ENCODE measurements at places on chromosomes 2 and 18. TPM values are rescaled to one million over a fixed set of nuclear protein-coding genes. Genes with fewer than 3 reads are reported as not detected.

UGT1A3 gene
- not detected for total RNA-seq

COBLL1 gene
- 9.2 TPM for total RNA-seq

CYTIP gene
- total RNA-seq = 3.8 TPM

TDRD15 gene
- not detected for total RNA-seq

KCNE4 gene
- total RNA-seq = 3.1 TPM

HAAO gene
- total RNA-seq = 3.5 TPM

GEN1 gene
- total RNA-seq = 3.5 TPM

PGAP1 gene
- total RNA-seq = 12.5 TPM

HOXD3 gene
- not detected for total RNA-seq

KCNG2 gene
- total RNA-seq = 0.15 TPM

DYNAP gene
- total RNA-seq = not detected

DPYSL5 gene
- total RNA-seq = not detected

C1GALT1C1L gene
- total RNA-seq = 1.4 TPM

SNORC gene
- total RNA-seq = 1.1 TPM

VWC2L gene
- total RNA-seq = not detected
